CD14-positive monocyte (primary cell): ENCODE measurements at places on chromosomes 1 and 21.

DNA sequence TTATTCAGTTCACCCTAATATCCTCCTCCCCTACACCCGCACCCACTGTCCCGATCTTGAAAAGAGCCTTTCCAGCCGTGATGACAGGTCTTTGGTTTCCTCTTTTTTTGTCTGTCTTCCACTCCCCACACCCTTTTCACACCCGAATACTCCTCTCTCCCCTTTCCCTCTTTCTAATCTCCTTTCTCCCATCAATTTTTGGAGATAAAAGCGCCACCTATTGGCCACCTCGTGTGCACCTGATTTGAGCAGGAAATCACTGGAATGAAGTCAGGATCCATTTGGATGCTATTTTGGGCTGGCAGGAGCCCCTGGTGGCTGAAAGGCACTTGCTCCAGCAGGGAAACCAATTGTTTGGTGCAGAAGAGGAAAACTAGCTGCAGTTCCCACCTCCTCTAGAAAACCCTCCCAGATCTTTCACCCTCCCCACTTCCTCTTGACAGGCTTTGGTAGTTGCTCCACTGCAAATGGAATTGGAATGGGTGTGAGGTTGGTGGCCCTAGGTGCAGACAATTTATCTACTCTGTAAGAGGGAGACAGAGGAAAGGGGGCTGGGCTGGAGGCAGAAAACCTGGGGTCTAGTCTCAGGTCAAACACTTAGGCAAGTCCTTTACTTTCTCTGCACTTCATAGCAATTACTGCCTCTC is 8.4 kb downstream of the FOXE3 start:
- no peak for DNase-seq

DNA sequence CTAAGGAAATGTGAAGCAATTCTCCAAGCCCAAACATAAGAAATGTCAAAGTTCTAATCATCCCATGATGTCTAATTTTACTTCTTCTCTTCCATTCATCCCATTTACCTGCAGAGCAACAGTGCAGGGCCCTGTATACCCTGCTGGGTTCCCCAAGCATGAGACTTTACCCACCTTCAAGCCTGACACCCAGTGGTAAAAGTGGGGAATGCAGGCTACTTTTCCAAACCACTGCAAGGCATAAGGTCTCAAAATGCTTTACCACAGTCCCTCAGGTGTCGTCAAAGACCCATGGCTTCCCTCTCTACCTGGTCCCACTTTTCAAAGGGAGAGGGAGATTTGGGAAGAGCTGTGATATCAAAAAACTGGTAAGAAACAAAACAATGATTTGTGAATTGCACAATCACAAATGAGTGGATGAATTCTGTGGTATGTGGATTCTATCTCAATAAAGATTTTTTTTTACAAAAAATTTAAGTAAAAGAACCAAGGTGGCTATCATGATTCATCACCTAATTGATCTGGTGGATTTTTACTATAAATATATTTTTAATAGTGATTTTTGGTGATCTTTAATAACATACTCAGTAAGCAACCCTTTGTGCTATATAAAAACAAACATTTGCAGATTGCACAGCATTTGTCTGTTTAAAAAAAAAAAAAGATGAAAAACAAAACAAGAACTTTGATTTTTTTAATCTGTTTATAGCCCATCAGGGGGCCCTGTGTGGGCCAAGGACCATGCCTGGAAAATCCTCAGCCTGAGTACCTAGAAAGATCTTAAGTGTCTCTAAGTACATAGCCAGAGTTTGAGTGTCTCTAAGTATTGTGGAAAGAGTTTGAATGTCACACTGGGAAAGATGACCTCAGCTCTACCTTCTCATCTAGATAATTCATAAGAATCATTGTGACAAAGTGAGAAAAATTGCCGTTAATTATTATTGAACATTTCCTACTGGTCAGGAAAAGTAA is 73.1 kb upstream of the GJB5 start:
- no peak for DNase-seq

- DNase-seq, result no peak
Observed at GRCh38 chr1:89536555-89537341, 12.1 kb downstream of the LRRC8B start.

- no peak for DNase-seq
Observed at GRCh38 chr1:214899908-214900460, 182.6 kb upstream of the KCNK2 start.

GRCh38 chr21:41064334-41064791 is 103.6 kb upstream of the BACE2 start:
- no peak for DNase-seq

- no peak for DNase-seq
Observed at GRCh38 chr1:224069138-224069537, 44.8 kb upstream of the FBXO28 start.

DNA sequence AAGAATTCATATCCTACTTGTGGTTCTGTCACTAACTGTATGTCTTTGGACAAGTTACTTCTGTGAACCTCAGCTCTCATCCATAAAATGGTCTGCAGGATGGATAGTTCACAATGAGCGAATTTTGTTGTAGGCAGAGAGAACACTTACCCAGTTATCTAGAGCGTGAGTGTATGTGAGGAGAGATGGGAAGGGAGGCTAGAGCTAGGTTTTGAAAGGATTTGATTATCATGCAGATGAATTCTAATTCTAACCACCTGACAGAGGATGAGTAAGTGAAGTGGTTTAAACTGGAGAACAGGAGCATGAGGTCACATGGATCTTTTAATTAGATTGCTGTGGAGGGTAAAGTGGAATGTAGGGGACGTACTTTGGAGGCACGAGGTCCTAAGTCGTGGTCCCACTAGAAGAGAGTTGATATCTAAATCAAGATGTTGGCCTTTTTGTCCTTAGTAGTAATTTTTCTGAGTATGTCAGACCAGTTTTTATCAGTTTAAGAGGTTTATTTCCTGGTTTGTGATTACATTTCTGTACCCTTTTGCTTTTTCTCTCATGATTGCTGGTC is 5.0 kb downstream of the SUCO start:
- no peak for DNase-seq

DNA sequence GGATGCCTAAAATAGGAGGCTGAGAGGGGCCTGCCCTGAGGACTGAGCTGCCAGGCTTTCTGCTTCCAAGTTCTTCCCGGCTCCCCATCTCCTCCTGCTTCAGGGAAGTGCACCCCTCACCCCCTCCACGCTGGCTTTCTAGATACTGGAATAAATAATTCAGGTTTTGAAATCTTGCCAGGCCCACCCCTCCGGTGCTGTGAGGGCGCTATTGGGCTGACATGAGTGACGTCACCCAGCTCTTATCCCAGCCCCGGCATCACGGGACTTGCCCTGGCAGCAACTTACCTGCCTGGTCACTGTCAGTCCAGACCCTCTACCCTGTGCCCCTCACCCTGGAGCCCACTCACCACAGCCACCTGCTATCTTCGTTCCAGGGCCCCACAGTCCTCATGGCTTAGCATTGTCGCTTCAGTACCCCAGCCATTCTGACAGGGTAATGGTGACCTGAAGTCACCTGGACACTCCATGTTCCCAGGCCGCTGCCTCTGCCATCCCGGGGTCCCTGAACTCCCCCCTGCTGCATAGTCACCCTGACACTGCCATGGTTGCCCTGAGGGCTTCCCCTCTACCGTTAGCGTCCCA is 819 bp upstream of the GPR3 start:
- peak; percentile 30 for DNase-seq

- DNase-seq, result no peak
Observed at GRCh38 chr1:19453741-19454201, 31.6 kb downstream of the CAPZB start.
